ENCODE measurements at places on chromosomes 13 and 19.

- peak; percentile 22 for DNase-seq
Measured at GRCh38 chr13:42048684-42049453, 421 bp downstream of the DGKH start.

- DNase-seq = no peak
Measured at GRCh38 chr19:1942078-1942933, 1.3 kb downstream of the CSNK1G2 start.

DNA sequence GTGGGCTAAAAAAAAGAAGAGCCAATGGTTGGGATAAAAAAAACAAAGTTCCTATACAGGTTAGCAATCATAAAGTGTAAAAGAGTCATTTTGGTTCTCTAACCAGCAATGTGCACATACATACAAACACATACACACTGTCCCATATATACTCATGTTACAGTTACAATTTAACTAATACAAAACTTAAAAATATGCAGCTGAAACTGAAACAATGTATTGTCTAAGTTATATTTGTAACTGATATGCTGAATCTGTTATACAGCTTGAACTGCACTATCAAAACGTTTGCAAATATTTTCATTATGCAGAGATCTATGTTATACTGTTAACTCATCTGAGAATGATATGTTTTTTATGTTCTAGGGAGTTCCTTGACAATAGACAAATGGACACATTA lies 173.7 kb downstream of the KLF12 start:
- no peak for DNase-seq

- DNase-seq = no peak
Measured at GRCh38 chr13:94595001-94595949, 677 bp downstream of the TGDS start.

DNA sequence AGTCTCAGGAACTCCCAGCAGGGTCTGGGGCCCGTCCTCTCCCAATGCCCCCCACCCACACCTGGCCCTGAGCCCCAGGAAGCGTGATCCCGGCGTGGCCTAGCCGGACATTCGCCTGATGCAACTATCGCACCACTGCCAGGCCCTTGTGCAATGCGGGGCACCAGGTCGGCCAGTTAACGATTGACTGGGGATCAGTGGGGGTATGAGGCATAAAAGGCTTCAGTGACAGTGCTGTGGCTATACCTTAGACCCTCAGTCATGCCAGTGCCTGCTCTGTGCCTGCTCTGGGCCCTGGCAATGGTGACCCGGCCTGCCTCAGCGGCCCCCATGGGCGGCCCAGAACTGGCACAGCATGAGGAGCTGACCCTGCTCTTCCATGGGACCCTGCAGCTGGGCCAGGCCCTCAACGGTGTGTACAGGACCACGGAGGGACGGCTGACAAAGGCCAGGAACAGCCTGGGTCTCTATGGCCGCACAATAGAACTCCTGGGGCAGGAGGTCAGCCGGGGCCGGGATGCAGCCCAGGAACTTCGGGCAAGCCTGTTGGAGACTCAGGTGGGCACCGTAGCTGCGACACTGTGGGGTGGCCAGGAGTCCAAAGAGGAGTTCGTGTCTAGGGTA lies at the start of gene ANGPTL8:
Gene ANGPTL8, plus strand, starts transcription at position 243 of the 624 bp plus-strand sequence. Its CDS starts 19 bp downstream, at position 262.
- no peak for DNase-seq
